Neural progenitor cell (in vitro differentiated cells): ENCODE measurements at places on chromosomes 4 and X.

DNA sequence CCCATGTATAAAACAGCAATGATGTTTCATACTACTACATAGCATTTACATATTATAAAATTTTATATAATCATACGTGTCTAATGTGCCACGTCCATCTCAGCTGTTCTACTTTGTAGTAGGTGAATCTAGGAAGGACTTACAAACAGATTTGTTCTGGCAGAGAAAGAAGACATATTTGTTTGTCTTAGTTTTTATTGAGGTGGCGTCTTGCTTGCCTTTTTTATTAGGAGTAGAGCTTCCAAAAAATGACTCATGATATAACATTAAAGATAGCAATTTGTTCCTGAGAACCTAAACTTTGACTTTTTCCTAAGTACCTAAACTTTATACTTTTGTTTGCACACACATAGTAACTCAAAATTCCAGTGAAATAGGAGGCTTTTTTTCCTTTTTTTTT lies 64.6 kb downstream of the CLDN22 start:
- DNase-seq: no peak

- no peak for DNase-seq
These were observed 269.0 kb downstream of the ADGRA3 start for GRCh38 chr4:22246847-22247246.

DNA sequence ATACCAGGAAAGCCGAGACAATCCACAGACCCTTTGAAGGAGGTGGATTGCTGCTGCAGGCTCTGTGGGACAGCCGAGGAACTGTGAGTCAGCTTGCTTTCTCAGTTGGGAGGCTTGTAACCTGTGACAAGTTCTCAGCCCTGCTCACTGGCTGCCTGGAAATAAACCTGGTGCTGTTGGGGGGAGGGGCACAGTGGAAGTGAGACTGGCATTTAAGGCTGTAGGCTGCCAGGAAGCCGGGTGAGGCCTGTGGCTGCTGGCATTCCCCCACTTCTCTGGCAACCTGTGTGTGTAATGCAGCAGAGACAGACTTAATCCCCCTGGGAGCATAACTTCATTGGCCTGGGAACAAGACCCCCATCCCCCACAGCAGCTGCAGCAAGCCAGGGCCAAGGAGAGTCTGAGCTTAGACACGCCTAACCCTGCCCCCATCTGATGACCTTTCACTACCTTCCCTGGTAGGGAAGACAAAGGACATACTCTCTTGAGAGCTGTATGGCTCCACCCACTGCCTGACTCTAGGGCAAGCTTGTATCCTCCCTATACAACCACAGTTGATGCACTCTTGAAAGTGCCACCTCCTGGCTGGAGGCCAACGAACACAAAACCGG lies 64.1 kb downstream of the ALPK1 start:
- DNase-seq: peak; percentile 64

DNA sequence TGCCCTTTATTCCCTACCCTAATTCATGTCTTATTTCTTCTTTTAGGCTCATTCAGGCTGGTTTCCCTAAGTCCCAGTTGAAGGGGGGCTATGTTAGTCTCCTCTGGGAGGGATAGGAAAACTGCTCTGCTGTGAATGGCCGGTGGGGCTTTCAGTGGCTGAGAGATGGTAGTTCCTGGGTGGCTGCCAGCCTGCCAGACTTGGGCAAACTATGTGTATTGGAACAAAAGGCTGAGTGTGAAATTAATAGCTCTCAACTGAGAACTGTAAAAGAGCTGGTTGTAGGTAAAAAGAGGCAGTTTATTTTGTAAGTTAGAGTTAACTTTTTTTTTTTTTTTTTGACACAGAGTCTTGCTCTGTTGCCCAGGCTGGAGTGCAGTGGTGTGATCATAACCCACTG lies 28.8 kb downstream of the ARHGAP10 start:
- no peak for DNase-seq

DNA sequence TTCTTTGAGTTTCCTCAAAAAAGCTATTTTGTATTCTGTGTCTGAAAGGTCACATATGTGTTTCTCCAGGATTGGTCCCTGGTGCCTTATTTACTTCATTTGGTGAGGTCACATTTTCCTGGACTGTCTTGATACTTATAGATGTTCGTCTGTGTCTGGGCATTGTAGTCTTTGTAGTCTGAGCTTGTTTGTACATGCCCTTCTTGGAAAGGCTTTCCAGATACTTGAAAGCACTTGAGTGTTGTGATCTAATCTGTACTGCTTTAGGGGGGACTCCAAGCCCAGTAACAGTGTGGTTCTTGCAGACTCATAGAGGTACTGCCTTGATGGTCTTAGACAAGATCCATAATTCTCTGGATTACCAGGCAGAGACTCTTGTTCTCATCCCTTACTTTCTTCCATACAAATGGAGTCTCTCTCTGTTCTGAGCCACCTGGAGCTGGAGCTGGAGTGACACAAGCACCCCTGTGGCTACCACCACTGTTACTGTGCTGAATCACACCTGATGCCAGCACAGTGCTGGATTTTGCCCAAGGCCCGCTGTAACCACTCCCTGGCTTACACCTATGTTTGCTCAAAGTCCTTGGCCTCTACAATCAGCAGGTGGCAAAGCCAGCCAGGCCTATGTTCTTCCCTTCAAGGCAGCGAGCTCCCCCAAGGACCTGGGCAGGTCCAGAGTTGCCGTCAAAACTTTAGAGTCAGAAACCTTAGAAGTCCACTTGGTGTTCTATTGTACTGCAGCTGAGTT lies 72.3 kb upstream of the EFHC2 start:
- DNase-seq: no peak

DNA sequence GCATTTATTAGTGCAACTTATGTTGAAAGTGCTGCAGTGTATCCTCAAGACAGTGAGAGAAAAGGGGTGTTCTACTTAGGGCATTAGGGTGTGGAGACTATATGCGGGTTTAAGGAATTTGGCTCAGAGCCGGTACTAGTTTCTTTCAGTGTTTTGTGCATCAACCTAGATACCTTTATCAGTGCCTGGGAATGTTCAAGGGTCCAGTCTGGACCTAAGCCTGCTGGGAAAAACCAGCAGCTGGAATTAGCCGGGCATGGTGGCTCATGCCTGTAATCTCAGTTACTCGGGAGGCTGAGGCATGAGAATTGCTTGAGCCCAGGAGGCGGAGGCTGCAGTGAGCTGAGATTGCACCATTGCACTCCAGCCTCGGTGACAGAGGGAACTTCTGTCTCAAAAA lies 7.4 kb downstream of the PHEX start:
- no peak for DNase-seq

GRCh38 chrX:106484233-106484632 lies 127.5 kb upstream of the RADX start:
- no peak for DNase-seq

DNA sequence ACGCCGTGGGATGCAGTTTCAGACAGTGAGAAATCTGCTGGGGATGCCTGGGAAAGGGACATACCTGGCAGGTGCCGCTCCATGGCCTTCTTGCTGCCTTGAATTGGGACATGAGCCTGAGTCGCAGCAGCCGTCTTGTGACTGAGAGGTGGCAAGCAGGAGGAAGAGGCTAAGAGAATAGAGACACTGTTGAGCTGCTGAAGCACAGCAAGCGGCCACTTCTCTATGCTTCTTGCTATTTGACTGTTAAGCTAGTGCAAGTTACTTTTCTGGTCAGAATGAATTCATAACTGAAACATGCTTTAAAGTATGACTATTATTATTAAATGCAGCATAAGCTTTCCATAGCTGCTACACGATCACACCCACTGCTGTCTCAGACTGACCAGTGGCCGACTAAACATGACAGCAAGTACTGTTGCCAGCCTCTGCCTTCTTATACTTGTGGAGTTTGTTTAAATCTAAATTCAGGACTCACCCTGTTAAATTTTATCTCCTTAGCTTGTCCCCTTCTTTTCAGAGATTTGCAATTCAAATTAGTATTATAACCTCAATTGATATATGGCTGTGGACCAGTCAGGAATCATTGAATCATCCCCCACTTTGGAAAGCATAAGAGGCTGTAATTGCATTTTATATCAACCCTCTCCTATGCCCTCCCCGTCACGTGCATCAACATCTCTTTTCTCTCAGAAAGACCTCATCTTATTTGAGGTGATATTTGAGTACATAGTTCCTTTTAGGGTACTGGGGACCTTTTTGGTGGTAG lies 24.8 kb upstream of the ACSL1 start:
- no peak for DNase-seq

GRCh38 chrX:327660-328126 lies 9.1 kb upstream of the GTPBP6 start:
- no peak for DNase-seq

DNA sequence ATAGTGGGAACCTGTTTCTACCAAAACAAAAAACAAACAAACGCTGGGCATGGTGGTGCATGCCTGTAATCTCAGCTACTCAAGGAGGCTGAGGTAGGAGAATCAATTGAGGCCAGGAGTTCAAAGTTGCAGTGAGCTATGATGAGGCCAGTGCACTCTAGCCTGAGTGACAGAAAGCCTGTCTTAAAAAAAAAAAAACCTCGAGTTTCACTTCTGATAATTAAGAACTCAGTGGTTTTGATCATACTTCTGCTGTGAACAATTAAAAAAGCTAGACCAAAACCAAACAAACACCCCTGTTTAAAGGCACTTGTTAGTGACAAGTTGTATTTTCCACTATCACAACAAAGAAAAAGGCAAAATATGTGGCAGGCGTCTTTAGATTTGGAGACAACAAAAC lies 15.0 kb upstream of the UBE2D3 start:
- no peak for DNase-seq

GRCh38 chrX:41441934-41442823 lies 5.0 kb upstream of the NYX start:
- peak; percentile 66 for DNase-seq

DNA sequence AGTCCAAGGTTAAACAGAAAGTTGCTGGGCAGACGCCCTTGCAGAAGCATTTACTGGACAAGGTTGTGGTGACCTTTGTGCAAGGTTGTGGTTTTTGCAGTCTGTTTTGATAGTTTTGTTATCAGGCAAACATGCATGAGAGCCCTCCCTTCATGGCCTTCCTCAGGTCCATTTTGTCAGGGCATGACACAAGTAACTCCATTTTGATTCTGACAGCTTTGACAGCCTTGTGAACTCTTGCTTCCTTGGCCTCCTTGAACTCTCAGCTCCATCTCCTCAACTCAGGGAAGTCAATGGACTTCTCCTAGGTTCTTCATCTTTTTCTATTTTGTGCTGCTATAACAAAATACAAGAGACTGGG lies 97.7 kb downstream of the CEP44 start:
- no peak for DNase-seq

GRCh38 chrX:18702362-18703195 lies 4.9 kb upstream of the PPEF1 start:
- no peak for DNase-seq

- DNase-seq: no peak
These were observed 125.7 kb downstream of the CAMK2D start for GRCh38 chr4:113635739-113636437.

GRCh38 chr4:83516042-83516772 lies 19.7 kb upstream of the GPAT3 start:
- DNase-seq: no peak

GRCh38 chr4:42144028-42144427 lies 8.4 kb downstream of the BEND4 start:
- no peak for DNase-seq

DNA sequence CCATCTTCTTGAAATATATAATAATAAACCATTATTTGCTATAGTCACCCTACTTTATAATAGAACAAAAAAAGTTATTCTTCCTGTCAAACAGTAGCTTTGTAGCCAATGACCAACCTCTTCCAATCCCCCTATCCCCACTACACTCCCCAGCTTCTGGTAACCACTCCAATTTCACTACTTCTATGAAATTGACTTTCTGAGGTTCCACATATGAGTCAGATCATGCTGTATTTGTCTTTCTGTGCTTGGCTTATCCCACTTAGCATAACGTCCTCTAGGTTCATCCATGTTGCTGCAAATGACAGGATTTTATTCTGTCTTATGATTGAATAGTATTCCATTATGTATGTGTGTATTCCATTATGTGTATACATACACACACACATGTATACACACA lies 809.7 kb upstream of the NDST4 start:
- no peak for DNase-seq

- no peak for DNase-seq
These were observed 63.6 kb upstream of the TSPAN5 start for GRCh38 chr4:98722000-98722399.

- no peak for DNase-seq
These were observed 671.6 kb downstream of the GRXCR1 start for GRCh38 chr4:43564107-43564506.

- DNase-seq: no peak
These were observed 74.8 kb downstream of the FREM3 start for GRCh38 chr4:143625632-143626031.

GRCh38 chrX:124736553-124737270 lies 390.3 kb downstream of the SH2D1A start:
- peak; percentile 60 for DNase-seq

DNA sequence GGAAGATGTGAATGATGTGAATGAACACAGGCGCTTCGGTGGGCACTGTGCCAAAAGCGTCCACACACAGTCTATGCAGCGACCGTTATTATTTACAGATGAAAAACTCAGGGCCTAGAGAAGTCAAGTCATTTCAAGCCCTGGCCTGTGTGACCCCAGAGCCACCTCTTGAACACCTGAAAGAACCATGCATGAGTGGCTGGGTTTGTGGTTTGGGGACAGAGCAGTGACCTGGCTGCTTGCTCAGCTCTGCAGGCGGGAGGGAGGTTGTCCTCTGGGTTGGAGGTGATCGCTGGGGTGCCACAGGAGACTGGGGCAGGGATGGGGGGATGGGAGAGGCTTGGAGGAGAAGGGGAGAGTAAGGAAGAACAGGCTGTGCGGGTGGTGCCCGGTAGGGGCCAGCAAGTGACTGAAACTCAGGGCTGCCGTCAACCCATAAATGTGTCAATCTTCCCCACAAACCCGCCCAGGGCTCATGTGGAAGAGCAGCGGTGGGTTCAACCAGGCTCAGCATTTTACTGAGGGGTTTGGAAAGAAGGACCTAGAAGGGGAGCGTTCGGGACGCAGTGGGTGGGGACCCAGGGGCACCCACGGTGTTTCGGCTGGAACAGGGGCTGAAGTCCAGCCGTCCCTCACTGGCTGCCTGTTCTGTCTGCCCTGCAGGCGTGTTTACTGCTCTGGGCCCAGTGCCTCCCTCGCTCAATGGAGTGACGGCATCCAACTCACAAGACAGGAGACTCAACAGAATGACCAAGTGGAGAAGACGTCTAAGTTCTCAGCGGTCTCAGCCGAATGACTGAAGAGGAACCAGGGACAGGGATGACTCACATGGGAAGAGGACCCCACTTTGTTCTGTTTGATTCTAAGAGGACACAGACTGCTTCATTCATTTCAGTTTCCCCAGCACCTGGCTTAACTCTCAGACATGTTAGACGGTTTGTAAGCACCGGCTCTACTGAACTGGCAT lies 167.8 kb downstream of the AFAP1 start:
- DNase-seq: no peak
